ENCODE measurements at places on chromosomes 2 and 18.
A peak's percentile ranks its signal among the peaks of the same experiment; 100 is the strongest.

- no peak for DNase-seq
Observed at GRCh38 chr2:217459680-217460405, 543.0 kb downstream of the TNS1 start.

GRCh38 chr2:3492951-3493614 lies 26.2 kb downstream of the ADI1 start:
- DNase-seq = no peak

DNA sequence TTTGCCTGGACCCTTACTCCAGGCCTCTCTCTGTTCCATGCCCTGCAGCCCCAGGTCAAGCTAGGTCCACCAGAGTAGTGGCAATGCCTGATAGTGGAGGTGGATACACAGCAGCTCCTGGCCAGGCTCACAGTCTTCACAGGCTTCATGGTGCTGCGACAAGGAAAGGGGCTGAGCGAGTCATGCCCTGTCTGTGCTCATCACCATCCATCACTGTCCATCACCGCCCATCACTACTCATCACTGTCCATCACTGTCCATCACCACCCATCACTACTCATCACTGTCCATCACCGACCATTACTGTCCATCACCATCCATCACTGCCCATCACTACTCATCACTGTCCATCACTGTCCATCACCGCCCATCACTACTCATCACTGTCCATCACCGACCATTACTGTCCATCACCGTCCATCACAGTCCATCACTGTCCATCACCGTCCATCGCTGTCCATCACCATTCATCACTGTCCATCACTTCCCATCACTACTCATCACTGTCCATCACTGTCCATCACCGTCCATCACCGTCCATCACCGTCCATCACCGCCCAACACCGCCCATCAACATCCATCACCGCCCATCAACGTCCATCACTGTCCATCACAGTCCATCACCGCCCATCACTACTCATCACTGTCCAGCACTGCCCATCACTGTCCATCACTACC lies 57.1 kb upstream of the OTOS start:
- DNase-seq = no peak

- no peak for DNase-seq
Observed at GRCh38 chr2:207362716-207363115, 167.0 kb upstream of the CREB1 start.

- no peak for DNase-seq
Observed at GRCh38 chr2:134154246-134154645, 99.6 kb upstream of the MGAT5 start.

DNA sequence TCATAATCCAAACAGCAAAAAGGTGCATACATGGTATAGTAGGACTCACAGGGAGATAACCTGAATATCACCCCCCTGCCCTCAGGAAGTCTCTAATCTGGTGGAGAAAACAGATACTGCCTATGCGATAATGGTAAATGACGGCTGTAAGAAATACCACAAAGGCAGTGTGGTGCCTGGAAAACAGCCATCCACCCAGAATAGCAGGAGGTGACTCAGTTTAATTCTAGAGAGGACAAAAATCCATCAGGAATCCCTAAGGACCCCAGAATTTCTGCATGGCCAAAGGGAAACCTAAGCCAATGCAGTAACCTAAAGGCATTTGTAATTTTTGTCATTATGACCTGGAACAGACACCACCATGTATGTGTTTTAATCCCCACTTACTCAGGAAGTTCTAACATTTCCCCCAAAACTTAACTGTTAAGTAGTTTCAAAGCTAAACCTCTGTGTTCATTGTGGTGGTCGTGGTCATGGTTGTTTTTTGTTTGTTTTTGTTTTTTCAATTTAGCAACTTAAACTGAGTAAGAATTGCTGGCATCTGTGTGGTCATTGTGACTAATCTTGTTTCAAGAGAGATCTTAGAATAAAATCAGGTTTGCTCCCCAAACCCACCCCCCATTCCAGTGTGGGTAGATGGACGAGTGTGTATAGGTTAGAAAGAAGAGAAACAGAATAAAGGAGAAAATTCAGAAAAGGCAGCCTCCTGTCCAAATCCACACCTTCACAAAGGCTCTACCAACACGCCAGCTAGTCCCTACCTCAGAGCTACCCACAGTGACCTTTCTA lies 121.5 kb upstream of the CDCA7 start:
- DNase-seq = no peak

GRCh38 chr2:86622519-86623042 lies 1.1 kb downstream of the RNF103 start:
- DNase-seq = peak; percentile 2

DNA sequence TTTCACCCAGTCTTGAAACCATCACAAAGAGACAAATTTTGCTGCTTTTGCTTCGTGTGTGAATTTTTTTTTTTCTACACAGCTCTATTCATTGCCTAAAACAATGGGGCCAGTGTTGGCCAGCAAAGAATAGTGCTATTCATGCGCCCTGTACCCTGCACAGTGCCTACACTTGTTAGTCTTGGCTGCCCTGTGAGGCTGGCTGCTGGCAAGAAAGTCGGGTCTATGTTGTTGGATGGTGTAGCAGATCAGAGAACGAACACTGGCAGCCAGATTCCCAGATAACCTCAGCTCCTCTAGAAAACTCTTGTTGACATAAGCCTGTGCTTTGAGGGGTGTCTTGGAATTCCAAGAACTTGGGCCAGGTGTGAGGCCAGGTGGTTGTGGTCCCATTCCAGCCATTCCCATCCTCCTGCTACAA lies 455.7 kb upstream of the TCF4 start:
- no peak for DNase-seq

DNA sequence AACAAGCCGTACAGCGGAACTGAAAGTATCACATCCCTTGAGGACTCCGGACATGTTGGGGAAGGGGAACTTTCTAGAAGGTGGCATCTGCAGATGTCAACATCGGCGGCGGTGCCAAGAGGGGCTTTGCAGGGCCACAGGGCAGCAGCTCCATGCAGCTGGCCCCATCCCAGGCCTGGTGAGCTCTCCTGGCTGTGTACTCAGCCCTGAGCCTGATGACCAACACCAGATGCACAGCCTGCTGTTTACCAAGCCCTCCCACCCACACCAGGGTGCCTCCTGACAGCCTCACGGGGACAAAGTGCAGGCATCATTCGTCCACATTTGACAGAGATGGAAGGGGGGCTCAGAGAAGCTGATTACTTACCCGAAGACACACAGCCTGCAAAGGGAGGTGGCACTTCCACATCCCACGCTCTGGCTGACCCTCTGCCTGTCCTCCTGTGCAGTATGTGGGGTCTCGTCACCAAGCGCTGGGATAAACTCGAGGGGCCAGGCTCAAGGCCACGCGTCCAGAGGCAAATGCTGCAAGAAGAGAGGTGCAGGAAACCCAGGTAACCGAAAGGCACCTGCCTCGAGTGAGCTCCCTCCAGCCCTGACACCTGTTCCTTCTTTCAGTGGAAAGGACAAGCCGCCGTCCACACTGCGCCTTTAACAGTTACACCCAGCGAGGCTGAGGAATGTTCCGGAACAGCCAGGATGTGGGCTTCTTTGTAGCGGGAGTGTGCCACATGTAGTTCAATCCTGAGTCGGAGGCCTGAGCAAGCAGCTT lies 69.0 kb upstream of the ASAP2 start:
- no peak for DNase-seq

- peak; percentile 41 for DNase-seq
Observed at GRCh38 chr2:47905386-47906156, 727 bp downstream of the FBXO11 start.

DNA sequence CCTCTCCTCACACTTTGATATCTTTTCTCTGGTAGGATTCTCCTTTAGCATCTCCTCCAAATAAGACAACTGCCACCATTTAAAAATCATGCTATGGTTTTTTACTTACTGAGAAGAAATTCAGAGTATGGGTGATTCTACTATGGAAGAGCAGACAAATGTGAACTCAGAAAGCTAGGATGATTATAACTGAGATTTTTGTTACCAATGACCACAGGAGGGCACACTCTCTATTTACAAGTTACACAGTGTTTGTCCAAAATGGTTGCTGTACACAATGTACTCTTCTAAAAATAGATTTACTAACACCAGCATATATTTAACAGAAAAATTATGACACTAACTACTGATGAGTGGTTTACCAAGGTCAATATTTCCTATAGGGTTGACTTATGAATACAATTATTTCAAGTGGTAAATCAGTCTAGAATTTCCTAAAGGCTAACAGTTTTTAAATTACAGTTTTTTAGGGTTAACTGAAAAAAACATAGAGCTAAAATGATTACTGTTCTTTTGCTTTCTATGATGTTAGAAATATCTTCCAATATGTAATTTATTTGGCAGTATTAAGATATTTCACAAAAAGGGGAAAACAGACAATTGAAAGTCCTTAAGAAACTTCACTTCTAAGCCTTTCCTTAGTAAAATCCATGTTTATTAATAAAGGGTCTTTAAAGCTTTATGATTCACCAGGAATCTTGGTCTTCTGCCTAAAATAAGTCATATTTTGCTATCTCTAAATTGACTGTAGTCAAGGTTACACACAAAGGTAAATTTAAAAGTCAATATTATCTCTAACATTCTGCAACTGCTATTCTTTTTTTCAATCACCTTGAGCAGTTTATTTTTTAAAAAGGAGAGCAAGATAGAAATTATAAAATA lies 57.2 kb downstream of the MAP4K3 start:
- DNase-seq = no peak

GRCh38 chr18:5673616-5674015 lies 129.8 kb upstream of the EPB41L3 start:
- DNase-seq = no peak

- no peak for DNase-seq
Observed at GRCh38 chr2:37652199-37652640, 19.2 kb downstream of the CDC42EP3 start.

DNA sequence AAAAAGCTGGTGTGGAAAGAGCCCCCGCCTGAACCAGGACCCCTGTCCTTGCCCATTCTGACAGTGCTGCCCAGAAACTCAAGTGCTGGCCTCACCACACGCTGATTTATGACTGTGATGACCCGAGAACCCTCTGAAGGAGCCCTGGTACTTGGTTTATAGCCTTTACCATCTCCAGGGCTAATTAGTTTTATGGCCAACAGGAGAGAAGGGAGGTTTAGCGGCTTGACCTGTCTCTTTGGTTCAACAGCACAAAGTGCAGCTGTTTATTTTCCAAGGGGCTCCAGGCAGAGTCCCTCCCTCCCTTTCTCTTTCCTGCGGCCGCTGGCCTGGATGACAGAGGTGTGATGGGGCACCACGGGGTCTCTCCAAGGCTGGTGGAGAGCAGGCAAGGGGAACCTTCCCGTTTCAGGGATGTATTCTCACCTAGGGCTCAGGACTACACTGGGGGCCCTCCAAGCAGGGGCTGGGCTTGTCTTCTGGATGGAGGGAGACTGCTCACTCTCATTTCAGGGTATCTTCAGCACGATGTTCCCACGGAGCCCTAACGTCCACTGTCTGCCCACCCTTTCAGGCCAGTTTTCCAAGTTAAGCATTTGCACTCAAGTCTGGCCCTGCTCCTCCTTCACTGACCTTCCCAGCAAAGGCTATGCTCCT lies 174.2 kb upstream of the GLI2 start:
- no peak for DNase-seq

GRCh38 chr2:186911551-186912085 lies 62.6 kb upstream of the ZSWIM2 start:
- no peak for DNase-seq
